ENCODE measurements at places on chromosomes 6 and 20.

DNA sequence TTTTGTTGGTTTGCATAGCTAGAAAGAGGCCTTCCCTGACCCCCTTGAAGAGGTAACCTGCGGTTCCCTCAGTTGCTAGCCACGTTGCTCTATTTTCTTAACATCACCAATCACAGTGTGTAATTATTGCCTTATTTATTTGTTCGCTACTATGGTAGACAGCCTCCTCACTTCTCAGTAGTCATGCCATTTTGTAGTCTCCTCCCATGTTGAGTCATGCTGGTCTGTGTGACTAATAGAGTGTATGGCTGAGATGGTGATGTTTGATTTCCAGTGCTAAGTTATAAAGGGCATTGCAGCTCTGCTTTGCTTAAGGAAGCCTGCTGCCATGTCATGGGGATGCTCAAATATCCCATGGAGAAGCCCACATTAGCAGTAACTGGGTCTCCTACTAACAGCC, 236.6 kb upstream of the CHD6 start:
- no peak for DNase-seq

- no peak for DNase-seq
Measured at GRCh38 chr6:113188962-113189361, 668.2 kb upstream of the MARCKS start.

- no peak for DNase-seq
Measured at GRCh38 chr20:25226433-25227316, 21.2 kb upstream of the PYGB start.

GRCh38 chr6:61833176-61833755, 452.8 kb downstream of the KHDRBS2 start:
- no peak for DNase-seq

DNA sequence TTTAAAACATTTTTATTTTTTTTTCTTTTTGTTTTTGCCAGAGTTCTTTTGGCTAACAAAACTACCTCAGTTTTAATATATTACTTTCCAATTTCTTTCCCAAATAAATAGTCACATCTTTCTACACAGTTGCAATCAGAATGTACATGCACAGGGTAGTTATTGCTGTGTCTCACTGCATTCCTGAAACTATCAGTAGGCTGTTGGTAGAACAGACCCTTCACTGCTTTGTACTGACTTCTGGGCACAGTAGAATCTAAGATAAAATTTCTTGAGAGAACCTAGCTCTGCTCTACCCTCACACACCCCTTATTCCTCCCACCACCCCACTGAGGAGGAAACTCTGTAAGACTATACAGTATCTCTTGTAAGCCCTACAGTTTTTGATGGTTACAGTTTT, 19.9 kb downstream of the TPX2 start:
- DNase-seq: no peak

DNA sequence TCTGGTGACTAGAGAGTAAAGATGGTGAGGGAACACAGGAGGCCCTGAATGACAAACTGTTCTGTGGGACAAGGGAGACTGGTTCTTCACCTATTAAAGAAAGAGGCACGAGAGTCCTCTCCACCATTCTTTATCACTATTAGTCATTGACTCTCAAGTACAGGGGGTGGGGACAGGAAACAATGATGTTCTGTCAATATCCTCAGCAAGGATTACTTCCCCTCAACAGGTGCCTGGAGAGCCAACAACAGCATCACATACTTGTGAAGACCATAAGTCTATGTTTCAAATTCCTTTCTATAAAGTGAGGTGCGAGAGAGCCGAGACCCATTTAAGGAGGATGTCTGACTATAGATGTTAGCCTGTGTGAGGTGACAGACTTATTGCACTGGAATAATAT, 72.4 kb upstream of the TBC1D7 start:
- DNase-seq: no peak

GRCh38 chr20:13995086-13995665, at the start of gene MACROD2:
TSS of gene MACROD2 (plus strand) at chr20:13995516.
- peak; percentile 92 for DNase-seq

DNA sequence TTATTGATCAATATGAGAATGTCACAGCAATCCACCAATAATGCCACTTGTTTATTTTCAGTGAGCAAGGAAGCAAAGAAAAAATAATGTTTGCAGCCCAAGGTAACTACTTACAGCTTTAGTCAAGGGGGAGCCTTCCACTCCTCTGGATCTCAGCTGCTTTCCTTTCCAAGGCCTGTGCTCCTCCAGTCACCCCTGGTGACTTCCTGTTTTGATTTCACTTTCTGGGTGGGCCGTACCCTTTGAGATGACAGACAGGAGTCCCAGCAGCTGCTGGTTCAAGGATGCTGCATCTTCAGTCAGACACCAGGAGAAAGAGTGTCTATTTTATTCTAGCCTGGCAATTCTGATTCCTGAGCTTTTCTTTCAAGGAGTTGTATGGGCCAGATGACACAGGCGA, 5.6 kb upstream of the VNN2 start:
- DNase-seq: no peak
